NCI-H345 (cell line): ENCODE measurements at places on chromosomes 5 and 9.
A peak's percentile ranks its signal among the peaks of the same experiment; 100 is the strongest.

GRCh38 chr9:70589571-70590314 lies 175.3 kb upstream of the KLF9 start:
- no peak for DNase-seq

DNA sequence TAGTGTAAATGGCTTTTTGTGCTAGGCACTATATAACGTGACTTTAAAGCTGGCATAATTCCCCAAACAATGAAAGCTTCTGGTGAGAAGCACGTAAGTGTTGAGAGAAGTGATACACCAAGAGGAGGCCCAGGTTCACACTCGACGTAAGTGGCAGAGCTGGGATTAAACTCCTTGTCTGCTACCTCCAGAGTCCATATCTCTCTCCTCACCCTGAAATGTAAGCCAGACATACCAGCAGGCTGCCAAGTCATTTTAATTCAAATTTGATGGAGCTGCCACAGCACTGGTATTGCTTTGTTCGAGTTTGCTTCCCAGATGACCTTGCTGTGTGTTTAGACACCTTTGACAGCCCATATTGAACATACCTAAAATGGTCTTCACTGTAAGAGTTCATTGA lies 319.7 kb downstream of the GLIS3 start:
- DNase-seq = no peak

DNA sequence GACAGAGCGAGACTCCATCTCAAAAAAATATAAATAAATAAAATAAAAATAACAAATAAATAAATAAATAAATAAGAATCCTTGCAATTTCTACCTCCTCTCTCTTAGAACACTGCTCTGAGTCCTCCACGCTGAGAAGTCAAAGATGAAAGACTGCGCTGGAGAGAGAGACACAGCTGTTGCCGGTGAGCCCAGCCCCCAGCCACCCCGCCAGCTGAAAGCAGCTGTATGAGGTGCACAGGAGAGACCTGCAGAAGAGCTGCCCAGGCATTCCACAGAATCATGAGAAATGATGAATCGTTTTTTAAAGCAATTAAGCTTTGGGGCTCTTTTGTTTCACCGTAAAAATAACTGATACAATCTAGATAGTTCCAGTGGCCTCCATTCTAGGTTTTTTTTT lies 16.3 kb upstream of the STRBP start:
- DNase-seq = no peak

- DNase-seq = peak; percentile 5
Measured at GRCh38 chr9:75185585-75186170, 97.4 kb downstream of the OSTF1 start.

- DNase-seq = no peak
Measured at GRCh38 chr9:100880284-100880683, 148.2 kb upstream of the PLPPR1 start.

- no peak for DNase-seq
Measured at GRCh38 chr5:107598958-107599357, 71.8 kb downstream of the EFNA5 start.

DNA sequence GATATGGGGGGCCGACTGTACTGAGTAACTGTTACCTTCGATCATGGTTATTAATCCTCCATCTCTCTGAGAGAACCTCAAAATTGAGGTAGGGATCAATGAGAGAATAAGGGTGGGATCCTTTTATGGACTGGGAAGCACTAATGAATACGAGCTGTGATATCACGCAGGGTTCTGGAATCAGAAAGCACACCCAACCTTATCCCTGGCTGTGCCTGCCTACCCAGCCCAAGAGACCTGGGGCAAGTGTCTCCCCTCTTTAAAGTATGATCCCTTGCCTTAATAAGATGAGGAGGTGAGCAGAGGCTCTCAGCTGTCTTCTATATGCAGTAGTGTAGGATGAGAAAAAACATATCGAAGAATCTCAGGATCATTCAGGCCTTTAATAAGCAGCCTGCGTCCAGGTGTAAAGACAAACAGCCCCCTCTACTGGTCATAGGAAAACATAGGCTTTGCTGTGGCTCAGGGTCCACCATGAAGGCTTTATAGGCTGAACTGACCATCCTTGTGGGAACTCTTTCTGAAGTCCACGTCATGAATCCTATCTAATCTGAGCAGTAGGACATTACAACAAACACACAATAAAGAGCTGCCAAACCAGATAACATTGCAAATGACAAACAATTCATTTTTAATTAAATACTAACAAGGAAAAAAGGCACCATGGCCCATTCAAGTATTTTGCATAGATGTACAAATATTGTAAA lies 16.8 kb downstream of the NIPAL4 start:
- DNase-seq = peak; percentile 71

DNA sequence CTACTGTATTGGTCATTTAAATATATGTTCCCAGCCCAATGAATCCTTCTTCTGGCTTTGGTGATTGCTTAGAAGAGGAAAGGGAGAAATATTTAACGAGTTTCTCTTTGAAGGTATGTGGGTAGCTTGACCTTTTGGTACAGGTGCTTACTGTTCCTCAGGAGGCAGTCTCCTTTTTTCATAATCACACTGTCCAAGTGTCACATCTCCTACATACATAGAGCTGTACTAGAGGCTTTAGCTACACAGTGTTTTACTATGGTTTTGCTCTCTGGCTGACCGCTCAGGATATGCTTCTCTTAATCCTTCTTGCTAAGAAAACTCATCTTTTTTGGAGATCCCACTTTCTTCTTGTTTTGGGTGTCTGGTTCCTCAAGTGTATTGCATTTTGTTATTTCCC lies 6.9 kb downstream of the ERBIN start:
- no peak for DNase-seq

- no peak for DNase-seq
Measured at GRCh38 chr5:172569861-172570558, 71.1 kb upstream of the NEURL1B start.

DNA sequence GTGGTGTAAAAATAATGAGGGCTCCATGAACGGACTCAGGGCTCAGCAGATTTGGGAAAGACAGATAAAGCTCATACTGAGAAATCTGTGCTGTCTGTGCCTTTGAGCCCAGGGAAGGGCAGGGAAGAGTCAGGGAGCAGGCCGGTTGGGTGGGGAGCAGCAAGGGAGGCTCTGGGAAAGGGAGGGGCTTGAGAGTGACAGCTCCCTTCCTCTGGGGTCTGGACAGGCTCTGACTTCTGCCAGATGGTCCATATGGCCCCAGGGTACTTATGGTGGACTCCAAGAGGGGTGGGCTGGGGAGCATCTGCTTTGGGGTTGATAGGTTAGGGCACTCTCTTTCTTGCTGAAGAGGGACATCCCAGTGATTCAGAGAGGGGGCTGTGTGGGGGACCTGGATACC lies 2.1 kb downstream of the NPR2 start:
- no peak for DNase-seq

- no peak for DNase-seq
Measured at GRCh38 chr5:43854697-43855292, 251.8 kb downstream of the NNT start.

- no peak for DNase-seq
Measured at GRCh38 chr9:84567805-84568204, 101.7 kb upstream of the NTRK2 start.

GRCh38 chr5:103458497-103459040 lies 104.0 kb downstream of the NUDT12 start:
- DNase-seq = no peak

- DNase-seq = no peak
Measured at GRCh38 chr9:105452185-105452584, 4.4 kb downstream of the FSD1L start.

GRCh38 chr9:135908093-135908753 lies 877 bp upstream of the CAMSAP1 start:
- DNase-seq = peak; percentile 32

DNA sequence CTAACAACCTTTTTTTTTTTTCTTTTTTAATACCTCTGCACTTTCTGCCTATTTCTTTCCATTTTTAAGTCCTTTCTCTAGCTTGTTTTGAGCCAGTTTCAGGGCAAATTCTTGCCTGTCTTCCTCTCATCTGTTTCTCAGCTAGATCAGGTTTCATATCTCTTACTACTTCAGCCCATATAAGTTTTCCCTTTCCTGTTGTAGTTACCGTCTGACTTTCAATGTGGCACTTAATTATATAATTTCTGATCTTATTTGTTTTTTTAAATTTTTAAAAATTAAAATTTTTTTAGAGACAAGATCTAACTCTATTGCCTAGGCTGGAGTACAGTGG lies 104.7 kb upstream of the ELL2 start:
- DNase-seq = no peak

GRCh38 chr9:130451509-130452388 lies 7.0 kb downstream of the ASS1 start:
- DNase-seq = peak; percentile 92

DNA sequence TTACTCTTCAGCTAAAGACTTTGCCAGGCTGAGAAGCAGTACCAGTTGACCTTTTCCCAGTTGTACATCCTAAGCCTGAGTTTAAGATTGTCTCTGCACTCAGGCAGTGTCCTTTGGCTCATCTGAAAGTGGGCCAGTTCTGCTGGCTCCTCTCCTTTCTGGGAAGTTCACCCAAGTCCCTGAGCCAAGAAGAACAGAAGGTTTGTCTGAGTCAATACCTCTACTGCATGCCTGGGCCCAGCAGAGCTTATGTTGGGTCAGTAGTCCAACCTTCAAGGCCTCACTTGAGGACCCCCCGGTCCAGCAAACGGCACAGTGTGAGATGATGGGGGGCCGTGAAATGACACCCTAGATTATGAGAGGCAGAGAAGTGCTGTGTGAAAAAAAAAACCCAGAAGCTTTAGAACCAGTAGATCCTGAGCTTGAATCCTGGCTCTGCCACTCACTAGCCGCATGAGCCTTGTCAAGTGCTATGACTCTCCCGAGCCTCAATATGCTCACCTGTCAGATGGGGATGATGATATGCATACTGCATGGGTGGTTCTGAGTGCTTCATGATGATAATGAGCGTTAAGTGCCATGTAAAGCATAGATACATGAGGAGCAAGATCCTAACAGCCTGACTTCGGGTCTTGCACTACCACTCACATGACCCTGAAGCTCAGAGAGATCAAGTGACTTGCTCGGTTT lies 156.0 kb downstream of the MACROH2A1 start:
- DNase-seq = no peak

GRCh38 chr5:32076699-32077695 lies 97.1 kb downstream of the GOLPH3 start:
- peak; percentile 58 for DNase-seq

GRCh38 chr9:96279932-96280331 lies 22.0 kb downstream of the HSD17B3 start:
- DNase-seq = no peak

GRCh38 chr5:156981481-156981880 lies 18.5 kb upstream of the TIMD4 start:
- no peak for DNase-seq

DNA sequence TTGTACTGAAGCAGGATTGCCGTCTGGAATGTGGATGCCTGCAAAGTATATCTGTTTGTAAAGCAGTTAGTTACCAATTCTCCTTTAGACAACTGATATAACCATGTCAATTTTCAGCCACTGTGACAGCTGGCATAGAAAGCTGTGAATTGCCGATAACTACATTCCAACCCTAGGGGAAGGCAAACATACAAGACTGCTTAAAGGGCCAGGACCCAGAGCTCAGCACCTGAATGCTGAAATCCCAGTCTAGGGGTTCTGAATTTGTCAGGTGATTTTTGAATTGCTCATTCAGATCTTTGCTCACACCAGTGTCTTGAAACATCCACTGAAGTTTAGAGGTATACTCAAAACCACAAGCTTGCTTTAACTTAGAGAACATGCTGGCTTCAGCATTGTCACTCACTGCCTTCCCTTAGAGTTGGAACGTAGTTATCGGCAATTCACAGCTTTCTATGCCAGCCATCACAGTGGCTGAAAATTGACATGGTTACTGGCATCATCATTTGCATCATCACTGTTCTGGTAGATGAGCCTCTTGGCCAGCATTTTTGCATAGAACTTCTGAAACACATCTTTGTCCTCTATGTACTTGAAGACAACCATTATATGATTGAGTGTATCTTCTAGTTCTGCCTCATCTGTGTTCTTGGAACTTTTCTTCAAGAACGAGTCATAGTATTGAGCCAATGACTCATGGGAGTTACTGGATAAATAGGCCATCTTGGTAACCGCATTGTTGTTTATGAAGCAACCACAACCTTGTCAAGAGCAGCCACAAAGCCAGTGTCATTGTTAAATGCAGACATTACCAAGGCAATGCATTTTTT lies 82.1 kb downstream of the CCDC192 start:
- no peak for DNase-seq

- no peak for DNase-seq
Measured at GRCh38 chr5:157216391-157217142, 35.9 kb downstream of the ITK start.

DNA sequence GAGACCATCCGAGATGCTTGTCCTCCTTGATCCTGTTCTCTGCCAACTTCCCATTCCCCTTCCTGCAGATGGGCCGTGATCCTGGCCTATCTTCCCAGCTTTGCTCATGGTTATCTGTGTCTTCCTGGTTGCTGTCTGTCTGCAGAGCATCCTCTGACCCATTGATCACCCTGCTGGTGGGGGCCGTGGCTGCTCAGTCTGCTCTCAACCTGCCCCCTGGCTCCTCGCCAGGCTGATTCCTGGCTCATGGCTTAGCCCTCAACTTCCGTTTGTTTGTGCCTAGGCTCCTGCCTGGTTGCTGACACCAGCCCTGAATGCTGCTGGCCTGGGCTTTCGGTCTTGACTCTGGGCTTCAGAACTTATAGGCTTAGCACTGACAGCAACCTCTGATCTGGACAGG lies 67.1 kb upstream of the SMIM15 start:
- DNase-seq = no peak

DNA sequence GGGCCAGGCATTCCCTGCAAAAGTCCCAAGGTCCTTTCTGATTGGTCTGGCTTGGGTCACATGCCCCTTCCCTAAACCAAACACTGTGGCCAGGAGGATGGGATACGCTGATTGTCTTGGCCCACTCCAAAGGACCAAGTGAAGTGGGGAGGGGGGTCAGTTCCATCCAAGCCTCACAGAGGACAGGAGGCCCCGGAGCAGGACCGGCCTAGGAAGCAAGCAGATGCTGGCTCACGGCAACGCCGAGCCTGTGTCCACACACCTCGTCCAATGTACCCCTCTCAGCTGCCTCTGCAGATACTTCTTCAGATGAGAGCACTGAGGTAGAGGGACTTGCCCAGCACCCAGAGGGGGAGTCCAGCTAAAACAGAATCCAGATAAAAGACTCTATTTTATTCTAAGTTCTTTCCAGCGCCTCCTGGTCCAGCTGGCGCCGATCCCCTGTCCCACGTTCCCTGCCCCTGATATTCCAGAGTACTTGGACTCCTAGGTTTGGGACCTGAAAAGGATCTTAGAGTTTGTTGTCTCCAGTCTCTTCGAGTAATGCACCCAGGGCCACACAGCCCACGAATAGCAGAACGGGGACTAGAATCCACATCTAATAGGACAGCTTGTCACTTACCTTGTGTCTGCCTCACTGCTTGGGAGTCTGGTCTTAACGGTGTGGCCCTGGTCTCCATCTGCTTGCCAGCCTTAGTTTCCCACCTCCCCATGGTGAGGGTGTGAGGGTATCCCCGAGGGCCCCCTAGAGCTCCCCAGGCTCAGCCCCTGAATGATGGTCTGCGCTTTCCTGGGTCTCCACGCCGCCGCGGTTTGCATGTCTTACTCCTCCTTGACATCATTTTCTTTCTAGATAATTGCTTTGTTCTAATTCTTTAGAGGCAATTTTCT lies 72.4 kb upstream of the UNC5A start:
- DNase-seq = no peak
